AG09309 (cell line): ENCODE measurements at places on chromosomes 1 and 21.

DNA sequence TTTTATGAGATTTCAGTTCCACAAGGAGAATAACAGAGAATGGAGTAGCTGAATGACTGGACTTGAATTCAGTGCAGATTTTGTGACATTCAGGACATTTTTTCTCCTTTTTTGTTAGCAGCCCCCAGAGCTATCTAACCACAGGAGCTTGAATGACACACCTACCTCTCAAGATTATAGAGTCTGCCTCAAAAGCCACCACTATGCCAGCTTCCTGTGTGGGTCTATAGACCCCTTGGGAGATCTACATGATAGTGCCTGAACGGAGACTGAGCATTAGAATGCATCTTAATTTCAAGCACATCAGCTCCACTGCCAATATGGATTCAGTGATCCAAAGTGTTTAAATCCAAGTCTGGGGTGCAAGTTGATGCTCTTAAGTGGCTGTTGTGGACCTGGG lies 74.4 kb upstream of the ZNF648 start:
- DNase-seq = no peak

DNA sequence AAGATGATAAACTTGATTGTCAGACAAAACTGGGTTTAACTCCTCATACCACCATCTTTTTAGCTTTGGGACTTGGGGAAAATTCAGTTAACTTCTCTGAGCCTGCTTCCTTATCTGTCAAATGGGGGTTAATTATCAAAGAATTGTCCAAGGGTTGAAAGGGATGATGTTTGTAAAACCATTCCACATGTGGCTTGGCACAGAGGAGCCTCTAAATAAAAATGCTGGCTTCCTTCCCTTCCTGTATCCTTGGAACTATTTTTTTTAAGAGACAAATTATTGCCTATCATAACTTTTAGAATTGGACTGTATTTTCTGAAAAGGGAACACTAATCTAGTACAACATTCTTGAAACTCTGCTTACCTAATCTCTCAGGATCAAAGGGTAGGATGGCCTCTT lies 143.4 kb upstream of the USP24 start:
- DNase-seq = no peak

GRCh38 chr21:44552136-44552535 lies 831 bp upstream of the KRTAP10-2 start:
- no peak for DNase-seq

GRCh38 chr1:1318131-1318652 lies 6.3 kb downstream of the INTS11 start:
- DNase-seq = peak; percentile 78

DNA sequence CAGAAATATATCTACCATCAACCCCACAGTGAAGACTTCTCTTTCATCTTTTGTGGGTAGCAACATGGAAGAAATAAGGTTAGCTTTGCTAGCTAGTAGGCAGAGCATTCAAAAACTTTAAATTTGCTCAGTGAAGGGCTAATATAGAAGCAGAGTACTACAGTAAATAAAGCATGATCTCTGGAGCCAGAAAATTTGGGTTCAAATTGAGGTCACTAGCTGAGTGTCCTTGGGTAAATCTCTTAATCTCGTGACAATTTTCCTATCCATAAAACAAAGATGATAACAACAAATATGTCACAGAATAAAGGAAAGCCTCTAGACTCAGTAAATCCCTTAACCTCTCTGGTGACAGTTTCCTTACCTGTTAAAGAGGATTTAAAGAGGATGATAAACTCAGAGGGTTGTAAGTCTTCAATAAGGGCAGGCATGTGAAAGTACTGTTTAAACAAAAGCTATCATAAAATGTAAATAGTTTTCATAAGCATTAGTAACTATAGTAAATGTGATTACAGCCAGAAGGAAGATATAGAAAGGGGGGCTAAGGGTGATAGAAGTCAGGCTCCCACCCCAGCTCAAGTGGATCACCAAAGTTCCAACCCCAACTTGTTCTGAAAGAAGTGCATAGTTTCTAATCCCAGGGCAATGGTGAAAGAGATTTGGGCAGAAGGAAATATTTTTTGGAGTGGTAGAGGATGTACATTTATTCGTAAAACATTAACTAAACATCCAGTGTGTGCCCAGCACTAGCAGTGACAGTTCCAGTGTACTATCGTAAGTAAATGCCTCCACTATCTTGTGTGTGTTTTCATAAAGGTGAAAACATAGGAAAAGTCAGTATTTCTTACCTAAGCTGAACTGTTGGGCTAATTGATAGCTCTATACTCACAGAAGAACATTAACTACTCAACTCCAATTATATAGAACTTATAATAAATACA lies 24.8 kb downstream of the TM2D1 start:
- no peak for DNase-seq

DNA sequence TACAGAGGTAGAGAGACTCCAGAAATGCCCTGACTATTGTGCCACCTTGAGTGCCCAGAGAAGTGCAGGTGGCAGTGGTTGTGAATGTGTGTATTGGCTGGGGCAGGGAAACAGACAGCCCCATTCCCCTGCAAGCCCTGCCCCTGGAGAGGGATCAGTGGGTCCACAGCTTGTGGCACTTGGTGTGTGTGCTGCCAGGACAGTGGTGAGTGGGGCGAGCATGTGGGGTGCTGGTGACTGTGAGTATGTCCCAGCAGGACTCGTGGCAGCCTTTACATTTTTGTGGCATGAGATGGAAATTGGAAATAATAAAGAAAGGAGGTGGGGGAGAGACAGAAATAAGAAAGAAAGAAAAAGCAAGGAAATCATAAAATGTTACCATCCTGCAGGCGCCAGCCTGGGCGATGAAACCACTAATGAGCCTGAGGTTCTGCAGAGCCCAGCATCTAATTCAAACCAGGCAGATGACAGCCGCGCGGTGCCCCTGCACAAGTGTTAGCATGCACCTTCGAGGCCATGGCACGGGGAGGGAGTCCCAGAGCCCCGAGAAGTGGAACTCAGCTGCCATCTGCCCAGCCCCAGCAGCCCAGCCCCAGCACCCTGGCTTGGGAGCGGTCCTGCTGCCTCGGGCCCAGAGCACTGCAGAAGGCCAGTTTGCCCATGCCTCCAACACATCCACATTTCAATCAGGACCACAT lies 49.1 kb upstream of the ZBTB40 start:
- no peak for DNase-seq

DNA sequence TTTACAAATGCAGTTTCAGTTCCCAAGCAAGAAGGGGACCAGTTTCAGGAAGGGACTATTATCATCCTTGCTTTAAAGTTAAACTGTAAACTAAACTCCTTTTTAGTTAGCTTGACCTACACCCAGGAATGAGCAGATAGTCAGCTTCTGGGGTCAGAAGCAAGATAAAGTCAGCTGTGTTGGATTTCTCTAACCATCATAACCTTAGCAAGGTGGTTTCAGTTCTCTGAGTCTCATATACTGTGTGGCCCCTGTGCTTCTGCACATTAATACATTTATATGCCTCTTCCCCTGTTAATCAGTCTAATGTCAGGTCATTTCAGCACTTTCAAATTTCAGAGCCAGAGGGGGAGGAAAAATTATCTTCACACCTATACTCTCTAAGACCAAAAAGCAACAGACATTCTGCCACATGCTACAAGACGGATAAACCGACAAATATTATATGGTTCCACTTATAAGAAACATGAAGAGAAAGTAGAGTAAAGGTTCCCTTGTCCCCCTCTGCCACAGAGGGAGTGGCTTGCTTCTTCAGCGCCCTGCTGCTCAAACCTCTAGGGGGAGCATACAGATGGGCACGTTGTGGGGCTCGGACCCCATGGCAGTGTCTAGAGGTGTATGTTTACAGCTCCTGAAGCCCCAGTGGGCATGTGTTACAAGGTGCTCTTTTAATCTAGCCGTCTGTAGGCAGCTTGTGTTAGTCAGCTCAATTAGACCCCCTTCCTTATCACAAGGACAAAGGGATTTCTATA lies 89.1 kb downstream of the SMYD3 start:
- DNase-seq = no peak

DNA sequence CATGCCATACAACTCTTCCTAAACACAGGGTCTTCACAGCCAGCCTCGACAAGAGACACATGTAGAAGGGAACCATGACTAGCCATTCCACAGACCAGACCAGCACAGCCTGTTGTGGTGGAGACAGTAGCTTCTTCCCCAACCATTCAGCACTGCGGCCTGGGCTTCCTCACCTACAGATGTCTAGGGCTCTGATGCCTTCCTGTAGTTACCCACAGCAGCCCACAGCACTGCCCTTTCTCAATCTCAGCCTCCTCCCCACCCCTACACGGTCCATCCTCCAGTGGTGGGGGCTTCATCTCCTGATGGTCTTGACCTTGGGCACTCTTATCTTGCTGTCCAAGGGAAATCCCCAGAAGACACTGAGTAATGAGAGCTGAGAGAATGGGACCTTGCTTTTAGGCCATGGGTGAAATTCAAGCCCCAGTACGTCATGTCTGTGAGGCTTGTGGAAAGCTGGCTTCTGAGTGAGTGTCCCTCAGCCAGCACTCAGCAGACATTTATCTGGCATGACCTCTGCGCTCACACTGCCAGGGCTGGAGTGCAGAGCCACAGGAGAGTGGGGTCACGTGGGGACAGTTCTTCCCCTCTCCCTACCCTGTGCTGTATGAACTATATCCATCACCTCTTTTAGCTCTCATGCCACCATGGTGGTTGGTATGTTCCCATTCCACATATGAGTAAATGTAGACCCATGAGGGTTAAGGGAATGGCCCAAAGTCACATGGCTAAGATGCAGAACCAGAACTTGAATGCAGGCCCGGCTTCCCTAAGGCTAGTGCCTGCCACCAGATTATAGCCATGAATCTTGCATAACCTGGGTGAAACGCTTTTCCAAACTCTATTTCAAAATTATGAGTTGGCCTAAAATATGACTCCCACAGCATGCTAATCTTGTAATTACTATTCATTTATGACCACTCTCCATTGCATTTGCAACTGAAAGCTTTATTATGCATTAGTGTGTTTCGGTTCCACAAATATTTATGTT lies 104.7 kb downstream of the HIVEP3 start:
- no peak for DNase-seq

GRCh38 chr1:2925918-2926317 lies 95.3 kb upstream of the ACTRT2 start:
- no peak for DNase-seq

DNA sequence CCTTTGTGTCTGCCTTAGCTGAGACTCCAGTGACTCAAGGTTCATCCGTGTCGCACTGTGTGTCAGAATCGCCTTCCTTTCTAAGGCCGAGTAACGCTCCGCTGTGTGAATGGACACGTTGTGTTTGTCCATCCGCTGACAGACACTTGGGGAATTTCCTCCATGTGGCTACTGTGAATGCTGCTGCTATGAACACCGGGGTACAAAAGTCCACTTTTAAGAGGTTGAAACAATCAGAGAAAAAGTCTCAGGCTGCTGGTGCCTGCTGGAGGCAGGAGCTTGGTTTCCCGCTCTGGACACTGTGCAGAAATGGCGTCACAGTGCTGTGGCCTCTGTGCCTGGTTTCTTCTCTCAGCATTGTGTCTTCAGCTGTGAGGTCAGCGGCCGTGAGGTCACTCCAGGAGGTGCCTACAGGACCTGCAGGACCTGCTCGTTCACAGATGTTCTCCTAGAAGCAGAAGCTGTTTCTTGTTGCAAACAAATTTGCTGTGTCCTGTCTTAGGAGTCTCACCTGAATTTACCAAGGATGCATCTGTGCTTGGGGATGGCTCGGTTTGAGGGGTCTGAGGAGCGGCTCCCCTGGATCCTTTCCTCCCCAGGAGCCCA lies 34.2 kb downstream of the KRTAP10-1 start:
- DNase-seq = no peak

GRCh38 chr1:74811436-74812179 lies 78.7 kb downstream of the TYW3 start:
- no peak for DNase-seq

GRCh38 chr1:180571832-180572636 lies 13.3 kb downstream of the OVAAL start:
- DNase-seq = no peak

- DNase-seq = peak; percentile 45
Observed at GRCh38 chr1:113396585-113396984, 6.3 kb downstream of the MAGI3 start.

GRCh38 chr1:23083714-23084480 lies 64.6 kb downstream of the KDM1A start:
- no peak for DNase-seq

GRCh38 chr1:98398092-98398491 lies 263.4 kb upstream of the SNX7 start:
- DNase-seq = no peak

- DNase-seq = peak; percentile 8
Observed at GRCh38 chr1:89198491-89199072, at the start of gene GBP4. TSS of gene GBP4 (minus strand) at chr1:89198942. CDS start at chr1:89198834, 108 bp downstream.

DNA sequence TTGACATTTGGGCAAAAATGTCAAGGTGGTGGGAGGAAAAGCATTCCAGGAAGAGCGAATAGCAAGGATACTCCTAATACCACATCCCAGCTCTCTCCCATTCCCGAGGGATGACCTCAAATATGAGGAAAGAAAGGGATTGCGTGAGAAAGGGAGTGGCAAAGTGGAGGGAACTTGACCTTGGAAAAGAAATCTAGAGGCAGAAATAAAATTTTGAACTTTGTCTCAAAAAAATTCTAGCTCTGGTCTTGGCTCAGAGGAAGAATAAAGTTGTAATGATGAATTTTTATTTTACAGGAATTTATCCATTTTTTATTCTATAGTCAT lies 127.8 kb downstream of the TBX19 start:
- no peak for DNase-seq

DNA sequence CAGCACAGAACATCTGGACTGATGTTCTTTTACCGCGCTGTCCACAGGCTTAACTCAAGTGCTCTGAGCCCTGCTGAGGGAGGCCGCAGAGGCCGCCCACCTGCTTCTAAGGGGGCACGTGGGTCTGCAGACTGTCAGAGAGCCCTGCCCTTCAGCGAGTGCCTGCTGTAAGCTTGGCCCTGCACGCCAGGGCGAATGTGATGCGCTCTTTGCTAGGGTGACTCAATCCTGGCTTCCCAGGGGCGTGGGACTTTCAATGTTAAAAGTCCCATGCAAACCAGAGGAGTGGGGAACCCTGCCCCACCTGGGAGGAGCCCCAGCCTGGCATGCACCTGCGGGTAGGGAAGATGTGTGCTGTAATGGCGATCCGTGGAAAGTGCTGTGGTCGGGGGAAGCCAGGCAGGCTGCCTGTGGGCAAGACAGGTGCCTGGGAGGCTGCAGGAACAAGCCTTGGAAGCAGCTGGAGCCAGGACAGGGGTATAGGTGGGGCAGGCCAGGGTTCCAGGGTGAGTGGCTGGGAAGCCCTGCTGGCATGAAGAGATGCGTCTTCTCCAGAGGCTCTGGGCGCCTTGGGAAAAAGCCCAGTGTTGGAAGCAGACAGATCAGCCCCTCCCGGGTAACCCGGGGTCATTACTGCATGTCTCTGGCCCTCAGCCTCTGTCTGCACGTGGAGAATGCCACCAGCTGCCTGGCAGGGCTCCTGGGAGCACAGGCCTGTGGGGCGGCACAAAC lies 594 bp upstream of the PANK4 start:
- DNase-seq = no peak

DNA sequence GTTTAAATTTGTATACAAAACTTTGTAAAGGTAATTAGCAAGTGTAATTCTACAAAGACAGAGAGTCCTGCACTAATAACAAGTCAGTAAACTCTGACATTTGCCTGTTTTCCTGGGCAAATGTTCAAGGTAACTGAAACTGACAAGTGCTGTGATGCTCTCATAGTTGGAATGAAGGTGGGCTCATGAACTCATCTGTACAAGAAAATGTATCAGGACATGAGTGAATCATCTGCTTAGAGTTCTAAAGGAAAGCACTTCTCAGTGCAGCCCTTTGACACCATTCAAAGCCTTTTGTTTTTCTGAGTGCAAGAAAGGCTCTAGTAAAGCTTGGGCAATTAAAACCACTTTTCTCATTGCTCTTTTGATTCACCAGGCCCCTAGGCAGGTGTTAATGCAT lies 91.5 kb downstream of the UROD start:
- no peak for DNase-seq

- DNase-seq = no peak
Observed at GRCh38 chr1:81823082-81823481, 22.3 kb downstream of the ADGRL2 start.
